ENCODE measurements at places on chromosomes 7 and 10.

DNA sequence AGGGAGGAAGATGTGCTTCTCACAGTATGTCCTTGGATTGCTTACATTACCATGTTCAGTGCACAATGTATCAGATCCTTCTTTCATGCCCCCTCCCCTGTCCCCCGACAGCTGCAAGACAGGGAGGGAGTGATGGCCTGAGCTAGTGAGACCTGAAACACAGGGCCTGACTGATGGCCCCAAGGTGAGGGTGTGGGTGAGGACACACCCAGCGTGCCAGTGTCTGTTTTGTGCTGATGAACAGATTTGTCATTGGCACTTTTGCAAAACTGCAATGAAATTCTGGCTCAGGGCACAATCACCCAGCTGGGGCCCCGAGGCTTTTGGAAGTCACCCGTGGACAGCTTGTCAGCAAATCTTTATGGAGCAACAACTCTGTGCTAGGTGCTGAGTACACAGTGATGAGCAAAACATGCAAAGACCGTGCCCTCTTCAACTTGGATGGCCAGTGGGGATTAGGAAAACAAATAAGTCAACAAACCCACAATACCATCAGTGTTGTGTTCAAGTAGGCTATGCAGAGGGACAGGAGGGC lies 59.4 kb upstream of the EMX2 start:
- no peak for DNase-seq

- DNase-seq = no peak
Measured at GRCh38 chr7:19752020-19752419, 21.4 kb downstream of the TMEM196 start.

DNA sequence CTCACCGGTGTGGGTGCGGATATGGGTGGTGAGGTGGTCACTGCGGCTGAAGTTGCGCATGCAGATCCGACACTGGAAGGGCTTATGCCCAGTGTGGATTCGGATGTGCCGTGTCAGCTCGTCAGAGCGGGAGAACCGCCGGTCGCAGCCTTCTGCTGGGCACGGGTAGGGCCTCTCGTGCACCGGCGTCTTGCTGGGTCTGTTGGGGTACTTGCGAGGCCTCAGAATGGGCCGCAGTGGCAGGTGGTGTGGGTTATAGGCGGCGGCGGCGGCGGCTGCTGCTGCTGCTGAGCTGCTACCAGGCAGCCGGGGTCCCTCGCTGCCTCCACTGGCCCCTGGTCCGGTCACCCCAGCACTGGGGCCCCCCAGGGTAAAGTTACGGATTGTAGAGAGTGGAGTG lies 2.7 kb downstream of the EGR2 start:
- no peak for DNase-seq

GRCh38 chr10:79127151-79127961 lies 58.6 kb downstream of the ZMIZ1 start:
- no peak for DNase-seq

- DNase-seq = no peak
Measured at GRCh38 chr7:128747327-128748079, 8.3 kb downstream of the CALU start.

- DNase-seq = no peak
Measured at GRCh38 chr10:49053053-49053997, 62.0 kb downstream of the VSTM4 start.

GRCh38 chr10:117477961-117478670 lies 64.4 kb upstream of the EMX2 start:
- no peak for DNase-seq

GRCh38 chr7:33511778-33512177 lies 382.4 kb downstream of the BBS9 start:
- no peak for DNase-seq

GRCh38 chr7:40306025-40306424 lies 171.2 kb downstream of the SUGCT start:
- DNase-seq = no peak

DNA sequence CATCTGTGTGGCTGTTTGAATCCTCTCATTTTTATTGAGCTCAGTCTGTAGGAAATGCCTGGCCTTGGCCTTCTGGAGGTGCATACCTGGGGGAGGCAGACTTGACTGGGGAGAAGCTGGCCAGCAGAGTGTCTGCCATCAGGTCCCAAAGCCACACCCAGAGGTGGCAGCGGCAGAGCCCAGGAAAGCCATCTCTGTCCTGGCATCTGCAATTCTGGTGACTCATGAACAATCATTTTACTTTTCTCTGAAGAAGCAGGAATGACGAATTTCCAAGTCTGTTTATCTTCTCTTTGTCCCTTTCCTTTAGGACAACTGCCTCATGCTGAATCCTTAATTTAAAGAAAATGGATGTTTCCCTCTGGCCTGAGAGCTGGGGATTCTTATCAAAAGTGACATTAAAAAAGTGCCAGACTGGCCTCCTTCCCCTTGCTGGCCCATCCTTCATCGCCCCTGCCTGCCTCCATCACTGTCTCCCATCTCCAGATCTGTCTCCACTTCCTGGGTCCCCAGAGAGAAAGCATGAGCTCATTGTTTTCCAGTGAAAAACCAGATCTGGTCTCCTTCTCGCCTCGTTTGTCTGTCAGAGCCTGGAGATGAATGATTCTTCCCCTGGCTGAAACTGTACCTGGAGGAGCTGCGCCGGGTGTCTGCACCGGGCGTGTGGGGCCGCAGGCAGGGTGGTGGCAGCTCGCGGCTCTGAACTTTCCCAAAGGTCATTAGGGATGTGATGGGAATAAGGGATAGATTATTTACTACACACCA lies 124.5 kb downstream of the TMEM178B start:
- no peak for DNase-seq

- no peak for DNase-seq
Measured at GRCh38 chr7:127768241-127768640, 116.2 kb downstream of the SND1 start.

GRCh38 chr10:118939211-118940007 lies 90.1 kb upstream of the NANOS1 start:
- no peak for DNase-seq

- DNase-seq = no peak
Measured at GRCh38 chr7:84714765-84715164, 472.1 kb downstream of the SEMA3D start.

DNA sequence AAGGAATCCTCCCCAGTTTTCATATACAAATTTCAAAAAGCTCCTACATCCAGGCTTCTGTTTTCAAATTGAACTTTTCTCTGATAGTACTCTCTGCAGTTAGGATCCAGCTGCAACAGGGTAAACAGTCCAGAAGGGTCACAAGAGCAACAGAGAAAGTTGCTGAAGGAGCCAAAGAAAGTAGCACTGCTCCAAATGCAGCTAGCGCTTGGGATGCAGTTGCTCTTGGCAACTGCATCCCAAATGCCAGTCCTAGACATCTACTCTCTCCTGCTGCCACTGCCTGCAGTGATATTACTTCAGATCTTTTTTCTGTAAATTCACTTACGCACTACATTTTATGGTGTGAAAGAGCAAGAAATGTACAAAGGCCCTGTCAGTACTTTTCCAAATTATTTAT lies 14.6 kb downstream of the GPR37 start:
- peak; percentile 48 for DNase-seq

- no peak for DNase-seq
Measured at GRCh38 chr10:127283017-127283416, 86.6 kb upstream of the INSYN2A start.

GRCh38 chr7:67518580-67518979 lies 521.9 kb downstream of the TYW1 start:
- no peak for DNase-seq

- peak; percentile 51 for DNase-seq
Measured at GRCh38 chr7:74612015-74612829, 45.3 kb upstream of the GTF2I start.

GRCh38 chr7:111735661-111736551 lies 173.6 kb upstream of the IMMP2L start:
- peak; percentile 74 for DNase-seq

DNA sequence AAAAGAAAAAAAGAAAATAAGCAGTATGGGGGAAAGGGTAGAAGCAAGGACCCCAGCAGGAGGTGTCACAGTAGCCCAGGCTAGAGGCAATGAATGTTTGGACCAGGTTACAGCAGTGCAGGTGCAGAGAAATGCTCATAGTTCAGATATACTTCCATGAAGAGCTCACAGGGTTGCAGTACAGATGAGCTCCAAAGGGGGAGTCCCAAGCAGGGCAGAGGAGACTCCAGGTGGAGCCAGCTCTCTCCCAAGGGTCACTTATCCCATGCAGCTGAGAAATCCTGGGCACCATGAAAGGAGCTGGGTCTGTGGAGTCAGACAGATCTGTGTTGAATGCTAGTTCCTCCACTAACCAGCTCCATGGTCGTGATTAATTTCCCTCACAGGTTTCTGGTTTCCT lies 174.9 kb downstream of the C7orf25 start:
- no peak for DNase-seq

- DNase-seq = no peak
Measured at GRCh38 chr10:96650958-96651357, 64.1 kb upstream of the TM9SF3 start.

- DNase-seq = no peak
Measured at GRCh38 chr7:92632791-92633190, 42.6 kb upstream of the FAM133B start.

DNA sequence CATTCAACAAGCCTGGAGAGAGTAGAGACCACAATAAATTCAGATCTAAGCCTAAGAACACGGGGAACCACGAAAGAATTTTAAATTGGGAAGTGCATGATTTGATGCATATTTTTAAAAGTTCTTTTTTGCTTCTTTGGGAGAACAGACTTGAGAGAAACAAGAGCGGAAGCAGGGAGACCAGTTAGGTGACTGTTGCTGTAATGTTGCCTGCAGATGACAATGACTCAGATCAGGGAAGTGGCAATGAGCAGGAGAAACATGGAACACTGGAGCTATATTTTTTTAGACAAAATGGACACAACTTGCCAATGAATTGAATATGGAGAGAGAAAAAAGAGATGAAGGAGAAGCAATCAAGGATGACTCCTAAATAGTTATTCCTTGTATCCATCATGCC lies 125.1 kb downstream of the RAPGEF5 start:
- no peak for DNase-seq

DNA sequence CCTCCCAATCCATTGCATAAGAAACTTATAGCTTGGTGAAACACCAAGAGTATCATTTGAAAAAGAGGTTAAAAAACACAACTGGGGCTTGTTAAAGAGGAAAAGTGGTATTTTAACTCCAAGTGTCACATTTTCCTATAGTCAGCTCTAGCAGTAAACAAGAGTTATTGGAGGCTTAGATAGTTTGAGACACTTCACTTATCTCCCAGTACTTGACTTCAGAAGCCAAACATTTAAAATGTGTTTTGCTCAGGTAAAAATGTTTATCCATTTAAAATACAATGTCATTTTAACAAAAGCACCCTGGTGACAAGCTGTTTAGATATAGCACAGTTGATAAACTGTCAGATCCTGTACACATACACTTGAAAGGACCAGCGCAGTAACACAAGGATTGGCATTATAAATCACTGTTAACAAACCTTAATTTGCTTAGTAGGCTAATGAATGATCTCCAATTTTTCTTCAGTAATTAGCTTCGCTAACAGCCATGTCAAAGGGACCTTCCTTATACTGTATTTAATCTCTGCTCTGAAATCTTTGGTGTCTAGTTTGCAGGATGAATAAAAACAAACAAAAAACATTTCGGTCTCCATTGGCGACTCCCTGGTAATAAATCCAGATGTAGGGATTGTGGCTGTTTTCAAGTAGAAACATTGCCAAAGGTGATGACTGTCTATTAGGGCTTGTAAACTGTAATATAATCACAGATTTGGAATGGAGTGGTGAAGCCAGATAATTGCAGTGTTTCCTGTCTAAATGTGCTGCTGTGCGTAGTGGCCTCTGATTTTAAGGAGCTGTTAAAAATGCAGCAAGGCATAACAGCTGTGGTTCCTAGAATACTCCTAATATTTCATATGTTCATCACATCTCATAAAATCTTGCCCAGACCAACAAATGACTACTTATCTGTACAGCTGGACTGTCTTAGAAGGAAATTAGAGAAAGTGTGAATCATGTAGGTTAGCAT lies 545.1 kb downstream of the AUTS2 start:
- no peak for DNase-seq

DNA sequence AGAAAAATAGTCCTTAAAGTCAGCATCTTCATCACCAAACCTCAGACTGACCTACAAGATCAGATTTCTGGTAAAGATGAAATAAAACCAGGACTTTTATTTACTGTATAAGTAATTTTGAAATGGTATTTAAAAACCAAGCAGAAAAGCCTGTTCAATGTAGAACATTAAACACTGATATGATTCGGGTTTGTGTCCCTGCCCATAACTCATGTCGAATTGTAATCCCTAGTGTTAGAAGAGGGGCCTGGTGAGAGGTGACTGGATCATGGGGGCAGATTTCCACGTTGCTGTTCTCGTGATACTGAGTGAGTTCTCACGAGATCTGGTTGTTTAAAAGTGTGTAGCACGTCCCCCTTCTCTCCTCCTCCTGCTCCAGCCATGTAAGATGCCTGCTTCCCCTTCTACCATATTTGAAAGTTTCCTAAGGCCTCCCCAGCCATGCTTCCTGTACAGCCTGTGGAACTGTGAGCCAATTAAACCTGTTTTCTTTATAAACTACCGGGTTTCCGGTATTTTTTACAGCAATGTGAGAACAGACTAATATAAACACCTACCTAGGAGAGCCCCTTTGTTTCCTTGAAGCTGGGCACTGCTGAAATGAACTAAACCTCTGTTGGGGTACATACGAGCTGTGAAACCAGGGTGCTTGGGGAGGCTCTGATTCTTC lies 120.1 kb downstream of the KMT2E start:
- no peak for DNase-seq

DNA sequence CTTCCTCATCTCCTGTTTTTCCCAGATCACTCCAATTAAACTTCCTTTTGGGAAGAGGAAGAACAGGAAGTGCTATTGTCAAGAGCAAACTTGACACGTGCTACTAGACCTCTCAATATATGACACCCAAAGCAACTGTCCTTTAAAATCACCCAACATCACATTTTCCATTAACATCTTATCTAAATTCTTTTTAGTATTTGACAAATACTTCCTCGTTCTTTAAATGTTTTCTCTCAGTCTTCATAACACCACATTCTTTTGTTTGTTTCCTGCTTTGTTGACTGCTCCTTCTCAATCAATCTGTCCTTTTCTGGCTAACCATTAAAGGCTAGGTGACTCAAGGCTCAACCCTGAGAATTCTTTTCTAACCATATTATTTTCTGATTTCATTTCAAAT lies 7.1 kb upstream of the TFPI2 start:
- no peak for DNase-seq

DNA sequence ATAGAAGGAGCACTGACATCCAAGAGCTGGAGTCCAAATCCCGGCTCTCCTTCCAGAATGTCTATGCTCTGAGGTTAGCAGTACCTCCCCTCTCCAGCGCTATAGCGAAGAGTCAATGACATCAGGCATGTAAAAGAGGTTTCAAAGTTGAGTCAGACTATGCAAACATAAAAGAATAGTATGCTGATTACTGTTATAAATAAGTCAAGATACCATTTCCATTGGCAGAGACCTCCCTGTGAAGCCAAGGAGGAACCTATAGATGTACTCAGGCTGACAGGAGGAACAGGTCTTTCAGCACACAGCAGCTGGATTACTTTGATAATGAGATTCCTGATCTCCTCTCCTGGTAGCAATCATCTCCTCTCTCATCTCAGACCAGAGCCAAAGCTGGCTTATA lies 103.9 kb upstream of the EFCAB10 start:
- no peak for DNase-seq

Data from midbrain (tissue), 1 donor.